Activated T-cell treated with anti-CD3 and anti-CD28 coated beads, Interleukin-2, amount 50 U/mL, for 24 hours (primary cell): ENCODE measurements at places on chromosomes 5 and 9.

- no peak for DNase-seq
These were observed 123.5 kb upstream of the CD180 start for GRCh38 chr5:67319935-67320725.

- no peak for DNase-seq
These were observed 653.4 kb downstream of the ANXA1 start for GRCh38 chr9:73805111-73805510.

DNA sequence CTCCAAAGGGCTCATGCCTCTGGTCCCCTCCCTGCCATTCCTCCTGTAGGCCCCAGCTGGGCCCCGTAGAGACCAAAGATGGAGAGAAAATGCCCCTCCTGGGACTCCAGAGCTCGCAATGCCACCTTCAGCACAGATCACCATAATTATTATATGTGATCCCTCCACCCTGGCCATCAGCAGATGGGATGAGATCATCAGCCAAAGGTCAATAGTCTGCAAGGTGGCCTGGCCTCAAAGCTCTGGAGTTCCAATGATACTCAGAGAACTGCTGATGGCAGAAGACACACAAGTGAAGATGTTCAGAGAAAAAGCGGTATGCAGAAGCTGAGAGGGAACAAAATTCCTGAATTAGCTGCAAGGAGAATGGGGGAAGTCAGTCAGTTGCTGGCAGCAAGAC, 5.0 kb downstream of the RPP25L start:
- DNase-seq = no peak

- DNase-seq = no peak
These were observed 563.5 kb downstream of the TAF11L14 start for GRCh38 chr5:18197734-18198133.
